ENCODE measurements at places on chromosomes 16 and 17. TPM values are rescaled to one million over a fixed set of nuclear protein-coding genes. Genes with fewer than 3 reads are reported as not detected.

DNA sequence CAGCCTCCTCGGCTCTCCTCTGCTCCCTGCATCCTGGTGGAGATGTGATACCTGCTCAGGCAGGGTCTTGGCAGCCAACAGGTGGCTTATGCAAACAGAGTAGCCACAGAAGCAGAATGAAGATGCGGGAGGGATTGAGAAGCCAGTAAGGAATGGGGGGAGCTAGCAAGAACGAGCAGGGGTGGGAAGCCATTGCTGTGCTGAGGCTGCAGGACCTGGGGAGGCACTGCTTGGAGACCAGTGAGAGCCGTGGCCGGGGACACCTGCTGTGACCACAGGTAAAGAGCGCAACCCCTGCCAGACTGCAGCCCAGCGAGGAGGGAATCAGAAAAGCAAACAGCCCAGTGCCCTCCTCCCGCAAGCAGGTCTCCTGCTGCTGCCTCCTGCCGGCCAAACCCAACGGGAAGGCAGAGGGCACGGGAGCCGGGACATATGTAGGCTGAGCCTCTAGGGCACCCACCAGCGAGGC is 14.7 kb downstream of the AIPL1 start:
- DNase-seq, result peak; percentile 68

DNA sequence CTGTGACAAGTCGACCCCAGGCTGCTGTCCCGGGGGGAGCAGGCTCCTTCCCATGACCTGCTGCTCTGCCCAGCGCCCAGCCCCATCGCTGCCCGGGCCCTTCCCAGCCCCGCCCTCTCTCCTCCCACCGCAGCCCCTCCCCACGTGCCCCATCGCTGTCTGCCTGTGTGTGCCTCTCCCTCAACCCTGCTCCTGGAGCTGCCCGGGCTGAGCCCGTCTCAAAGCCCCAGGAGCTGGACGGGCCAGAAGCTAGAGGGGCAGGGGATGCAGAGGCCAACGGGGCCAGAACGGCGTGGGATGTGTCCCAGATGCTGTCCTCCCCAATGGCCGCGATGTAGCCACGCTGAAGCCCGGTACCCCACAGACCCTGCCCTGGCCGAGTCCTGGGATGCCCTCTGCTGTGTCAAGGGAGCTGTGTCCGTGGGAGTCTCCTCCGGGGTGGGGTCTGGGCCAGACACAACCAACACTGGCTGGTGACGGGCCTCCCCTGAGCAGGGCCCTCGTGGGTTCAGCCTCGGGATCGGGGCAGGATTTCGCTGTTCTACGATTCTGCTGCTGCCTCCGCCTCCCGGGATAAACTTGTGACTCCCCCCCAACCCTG is 118.2 kb upstream of the ZNF750 start:
- DNase-seq, result no peak

DNA sequence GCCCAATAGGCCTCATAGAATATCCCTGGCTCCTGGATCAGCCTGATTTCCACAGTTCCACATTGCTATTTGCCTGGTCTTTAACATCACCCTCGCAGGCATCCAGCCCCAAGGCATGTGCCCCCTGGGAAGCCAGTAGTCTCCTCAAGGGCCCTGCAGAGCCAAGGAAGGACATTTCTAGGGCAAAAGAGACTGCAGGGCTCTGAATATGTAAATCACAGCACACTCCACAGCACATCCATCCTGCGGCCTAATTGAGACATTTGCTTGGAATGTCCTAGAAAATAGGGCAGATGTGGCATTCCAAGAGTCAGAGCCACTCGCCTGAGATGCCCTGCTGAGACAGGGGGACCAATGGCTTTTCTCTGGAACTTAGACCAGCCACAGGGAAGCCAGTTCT is 11.4 kb upstream of the C16orf78 start:
- no peak for DNase-seq

DNA sequence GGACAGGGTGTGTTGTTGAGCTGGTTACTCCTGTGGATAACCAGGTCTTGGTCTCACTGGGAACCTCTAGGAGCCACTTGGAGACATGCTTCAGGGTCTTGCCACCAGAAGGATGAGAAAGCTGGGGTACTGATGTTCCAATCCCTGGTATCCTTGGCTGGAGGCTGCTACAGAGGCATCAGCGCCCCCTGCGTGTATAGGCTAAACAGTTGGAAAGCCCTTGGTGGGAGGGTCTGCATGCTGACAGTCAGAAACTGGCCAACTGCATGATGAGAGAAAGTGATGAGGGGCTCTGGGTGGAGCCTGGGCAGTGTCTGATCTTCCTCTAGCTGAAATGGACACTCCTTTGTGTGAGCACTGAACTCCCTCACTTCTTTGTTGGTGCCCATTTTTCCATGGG is 536.9 kb downstream of the XYLT1 start:
- no peak for DNase-seq

GRCh38 chr17:63821804-63822203 is 5.4 kb upstream of the PSMC5 start:
- DNase-seq, result no peak

GRCh38 chr16:30032083-30032819 is 1.2 kb upstream of the TLCD3B start:
- peak; percentile 81 for DNase-seq

DNA sequence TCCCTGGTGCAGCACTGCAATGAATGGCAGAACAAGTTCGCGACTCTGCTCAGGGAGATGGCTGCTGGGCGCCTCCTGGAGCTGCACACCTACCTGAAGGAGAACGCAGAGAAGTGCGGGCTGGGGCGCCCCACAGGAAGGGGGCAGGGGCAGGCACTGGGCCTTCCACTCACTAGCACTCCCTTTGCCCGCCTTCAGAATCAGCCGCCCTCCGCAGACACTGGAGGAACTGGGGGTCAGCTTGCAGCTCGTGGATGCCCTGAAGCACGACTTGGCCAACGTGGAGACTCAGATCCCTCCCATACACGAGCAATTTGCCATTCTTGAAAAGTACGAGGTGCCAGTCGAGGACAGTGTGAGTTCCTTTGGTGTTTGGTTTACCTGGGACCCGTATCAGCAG is 46.4 kb downstream of the DNAH2 start:
- DNase-seq, result no peak

- DNase-seq, result no peak
Measured at GRCh38 chr17:17225901-17226300, 11.1 kb downstream of the FLCN start.

- no peak for DNase-seq
Measured at GRCh38 chr17:335691-336090, 16.9 kb downstream of the RPH3AL start.

- peak; percentile 32 for DNase-seq
Measured at GRCh38 chr17:7884581-7885366, 3.8 kb upstream of the CHD3 start.

DNA sequence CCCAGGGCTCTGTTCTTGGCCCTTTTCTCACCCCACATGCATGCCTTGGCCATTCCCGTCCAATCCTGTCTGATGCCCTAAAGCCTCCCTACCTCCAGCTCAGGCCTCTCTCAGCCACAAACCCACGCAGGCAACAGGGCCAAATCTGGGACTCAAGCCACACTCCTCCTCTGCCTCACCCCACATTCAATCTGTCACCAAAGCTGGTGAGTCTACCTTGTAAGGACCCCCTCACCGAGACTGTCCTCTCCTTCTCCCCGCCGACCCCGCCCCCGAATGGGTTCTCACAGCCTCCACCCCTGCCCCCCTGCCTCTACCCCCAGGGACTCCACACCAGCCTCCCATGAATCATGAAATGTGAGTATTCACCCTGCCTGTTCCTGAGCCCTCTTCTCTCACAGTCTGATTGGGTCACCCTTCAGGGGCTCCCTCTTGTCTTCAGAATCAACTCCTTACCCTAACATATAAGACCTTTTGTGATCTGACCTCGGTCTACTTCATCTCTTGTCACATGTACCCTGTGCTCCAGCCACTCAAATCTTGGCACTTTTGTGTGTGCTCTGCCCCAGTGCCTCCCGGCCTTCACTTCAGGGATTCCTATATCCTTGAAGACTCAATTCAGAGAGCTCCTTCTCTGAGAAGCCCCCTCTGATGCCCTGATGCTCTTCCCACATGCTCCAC is 10.7 kb downstream of the EPOP start:
- no peak for DNase-seq

DNA sequence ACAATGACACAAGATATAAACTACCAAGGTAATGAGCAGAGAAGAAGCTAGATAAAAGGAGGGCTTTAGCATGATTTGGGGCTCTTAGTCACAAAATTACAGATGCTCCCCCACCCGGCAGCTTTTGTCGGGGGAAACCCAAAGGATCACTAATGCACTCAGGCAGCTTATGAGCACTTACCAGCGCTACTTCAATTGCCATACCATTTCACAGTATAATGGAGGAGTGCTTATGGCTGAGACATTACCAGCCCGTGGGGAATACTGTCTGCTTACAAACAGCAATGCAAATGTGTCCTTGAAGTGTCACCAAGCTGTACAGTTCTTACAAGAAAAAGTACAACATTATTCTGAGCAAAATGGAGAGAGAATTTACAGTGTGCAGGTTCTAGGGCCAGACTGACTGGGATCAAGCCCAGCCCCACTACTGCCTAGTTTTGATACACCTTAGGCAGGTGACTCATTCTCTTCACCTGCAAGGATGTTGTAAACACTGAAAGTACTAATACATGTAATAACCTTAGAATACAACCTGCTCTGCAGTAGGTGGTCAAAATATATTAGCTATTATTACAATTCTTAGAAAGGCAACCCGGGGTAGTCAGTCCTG is 16.3 kb downstream of the ANKFY1 start:
- peak; percentile 67 for DNase-seq

DNA sequence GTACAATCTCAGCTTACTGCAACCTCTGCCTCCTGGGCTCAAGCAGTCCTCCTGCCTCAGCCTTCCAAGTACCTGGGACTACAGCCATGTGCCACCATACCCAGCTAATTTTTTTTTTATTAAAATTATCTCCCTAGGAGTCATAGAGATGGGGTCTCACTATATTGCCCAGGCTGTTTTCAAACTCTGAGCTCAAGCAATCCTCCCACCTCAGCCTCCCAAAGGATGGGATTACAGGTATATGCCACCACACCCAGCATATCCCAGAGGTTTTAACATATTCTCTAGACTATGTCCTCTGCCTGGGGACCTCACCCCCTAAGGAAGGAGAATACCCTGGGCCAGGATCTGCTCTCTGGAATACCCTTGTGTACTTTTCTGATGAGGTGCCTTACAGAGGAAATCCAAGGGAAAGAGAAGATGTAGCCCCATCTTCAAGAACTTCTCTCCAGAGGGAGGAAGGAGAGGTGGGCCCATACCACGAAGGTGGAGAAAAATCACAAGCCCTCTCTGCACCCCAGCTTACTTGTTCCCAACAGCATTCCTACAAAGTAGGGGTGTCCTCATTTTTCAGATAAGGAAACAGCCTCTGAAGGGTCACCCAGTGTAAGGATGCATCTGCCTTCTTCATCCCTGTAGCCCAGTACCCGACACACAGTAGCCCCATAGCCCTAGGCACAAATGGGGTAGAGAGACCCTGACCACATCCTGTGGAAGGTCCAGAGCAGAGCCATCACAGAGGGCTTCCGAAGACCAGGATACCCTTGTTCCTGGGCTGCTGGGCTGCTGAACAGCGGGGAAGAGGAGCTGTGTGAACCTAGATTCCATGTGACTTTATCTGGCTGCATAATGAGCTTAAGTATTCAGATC is 151.6 kb downstream of the SOCS1 start:
- no peak for DNase-seq

- no peak for DNase-seq
Measured at GRCh38 chr16:89408315-89408714, 82.0 kb downstream of the ANKRD11 start.

GRCh38 chr16:86520317-86521210 is 10.2 kb downstream of the FOXF1 start:
- no peak for DNase-seq

GRCh38 chr17:8700546-8700945 is 44.1 kb downstream of the CCDC42 start:
- no peak for DNase-seq

DNA sequence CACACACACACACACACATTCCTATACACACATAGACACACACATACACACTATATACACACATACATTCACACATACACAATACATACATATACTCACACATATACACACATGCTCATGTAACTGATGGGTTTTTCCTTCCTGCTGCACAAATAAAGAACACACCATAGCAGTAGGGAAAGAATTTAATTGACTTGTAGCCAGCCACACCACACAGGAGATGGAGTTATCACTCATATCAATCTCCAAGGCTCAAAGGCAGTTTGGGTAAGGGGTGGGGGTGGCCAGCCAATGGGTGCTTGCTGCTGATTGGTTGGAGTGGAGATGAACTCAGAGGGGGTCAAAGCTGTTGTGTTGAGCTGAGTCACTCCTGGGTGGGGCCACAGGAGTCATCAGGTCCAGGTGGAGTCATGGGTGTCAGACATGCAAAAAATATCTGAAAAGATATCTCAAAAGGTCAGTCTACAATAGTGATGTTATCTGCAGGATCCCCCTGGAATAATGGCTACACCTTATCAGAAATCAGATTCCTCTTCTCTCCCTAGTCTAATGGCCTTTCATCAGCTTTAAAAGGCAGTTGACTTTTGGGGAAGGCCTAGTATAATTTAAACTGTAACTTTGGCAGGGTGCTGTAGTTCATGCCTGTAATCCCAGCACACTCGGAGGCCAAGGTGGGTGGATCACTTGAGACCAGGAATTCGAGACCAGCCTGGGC is 46.1 kb downstream of the WSB1 start:
- DNase-seq, result no peak

The GP1BA gene
- 0.47 TPM for total RNA-seq

The WFIKKN1 gene
- total RNA-seq, result 61.9 TPM

The NOS2 gene
- total RNA-seq, result 0.25 TPM

The STH gene
- 4.1 TPM for total RNA-seq

The TUBG2 gene
- 22.1 TPM for total RNA-seq
